ENCODE measurements at places on chromosomes 2 and 18.

DNA sequence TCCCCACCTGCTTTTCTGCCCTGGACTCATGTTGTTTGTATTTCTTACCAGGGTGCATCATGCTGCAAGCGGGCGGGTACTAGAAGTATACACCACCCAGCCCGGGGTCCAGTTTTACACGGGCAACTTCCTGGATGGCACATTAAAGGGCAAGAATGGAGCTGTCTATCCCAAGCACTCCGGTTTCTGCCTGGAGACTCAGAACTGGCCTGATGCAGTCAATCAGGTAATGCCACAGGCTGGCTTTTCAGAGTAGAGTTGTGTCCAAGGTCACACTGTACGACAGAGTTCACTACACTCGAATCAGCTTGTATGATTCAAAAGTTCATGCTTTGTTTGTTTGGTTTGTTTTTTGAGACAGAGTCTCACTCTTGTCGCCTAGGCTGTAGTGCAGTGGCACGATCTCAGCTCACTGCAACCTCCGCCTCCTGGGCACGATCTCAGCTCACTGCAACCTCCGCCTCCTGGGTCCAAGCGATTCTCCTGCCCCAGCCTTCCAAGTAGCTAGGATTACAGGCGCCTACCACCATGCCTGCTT, 19.4 kb downstream of the SRSF7 start:
- no peak for DNase-seq

DNA sequence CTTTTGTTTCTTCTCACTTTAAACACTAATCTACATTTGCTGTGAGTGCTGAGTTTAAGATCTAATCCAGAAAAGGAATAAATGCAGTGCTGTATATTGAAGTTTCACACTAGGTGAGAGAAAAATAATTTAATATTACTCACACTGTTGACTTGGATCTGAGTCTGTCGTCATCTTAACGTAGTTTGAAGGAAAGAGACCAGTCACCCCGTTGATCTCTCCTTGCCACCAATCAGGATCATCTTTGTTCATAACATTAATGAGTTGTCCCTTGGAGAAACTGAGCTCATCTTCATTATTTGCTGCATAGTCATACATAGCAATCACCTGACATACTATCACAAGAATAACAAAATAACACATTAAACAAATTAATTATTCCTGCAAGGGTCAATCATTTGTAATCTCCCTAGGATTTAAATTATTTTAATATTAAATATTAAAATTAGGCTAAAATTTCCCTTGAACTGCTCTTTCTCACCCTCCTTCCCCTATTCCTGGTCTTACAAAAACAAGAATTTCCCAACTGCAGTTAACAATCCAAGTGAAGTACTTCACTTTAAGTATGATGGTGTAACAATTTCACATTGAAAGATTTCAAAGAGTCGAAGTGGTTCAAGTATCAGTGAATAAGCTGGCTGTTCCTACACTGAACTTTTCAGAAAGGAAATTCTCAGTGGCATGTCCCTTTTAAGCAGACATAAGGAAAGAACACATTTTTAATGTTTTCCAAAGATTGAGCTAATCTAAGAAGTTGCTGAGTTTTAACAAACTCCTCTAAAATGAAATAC, 71.3 kb downstream of the FAM228A start:
- peak; percentile 22 for DNase-seq

GRCh38 chr2:33277002-33277426, 199.4 kb upstream of the RASGRP3 start:
- no peak for DNase-seq

DNA sequence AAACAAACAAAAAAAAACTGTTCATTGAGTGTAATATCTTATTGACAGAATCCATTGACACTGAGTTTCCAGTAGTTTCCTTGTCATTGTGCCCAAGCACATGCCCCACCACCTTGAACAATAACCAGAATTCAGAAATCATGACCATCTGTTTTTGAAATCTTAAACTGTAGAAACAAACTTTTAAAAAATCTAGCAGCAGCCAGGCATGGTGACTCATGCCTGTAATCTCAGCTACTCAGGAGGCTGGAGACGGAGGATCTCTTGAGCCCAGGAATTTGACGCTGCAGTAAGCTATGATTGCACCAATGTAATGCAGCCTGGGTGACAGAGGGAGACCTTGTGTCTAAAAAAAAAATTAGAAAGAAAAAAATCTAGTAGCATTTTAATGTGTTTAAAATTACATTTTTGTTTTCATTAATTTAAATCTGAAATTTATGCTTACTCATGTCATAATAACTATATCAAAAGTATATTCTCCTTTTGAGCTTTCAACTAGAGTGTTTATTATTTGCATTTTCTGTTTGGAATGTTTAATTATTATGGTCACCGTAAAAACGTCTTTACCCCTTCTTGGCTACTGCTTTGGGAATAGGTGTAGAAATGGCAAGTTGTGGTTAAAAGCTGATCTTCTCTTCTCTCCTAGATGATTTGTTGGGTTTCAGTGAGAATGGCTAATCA, 25.2 kb upstream of the STON1 start:
- DNase-seq = peak; percentile 79

DNA sequence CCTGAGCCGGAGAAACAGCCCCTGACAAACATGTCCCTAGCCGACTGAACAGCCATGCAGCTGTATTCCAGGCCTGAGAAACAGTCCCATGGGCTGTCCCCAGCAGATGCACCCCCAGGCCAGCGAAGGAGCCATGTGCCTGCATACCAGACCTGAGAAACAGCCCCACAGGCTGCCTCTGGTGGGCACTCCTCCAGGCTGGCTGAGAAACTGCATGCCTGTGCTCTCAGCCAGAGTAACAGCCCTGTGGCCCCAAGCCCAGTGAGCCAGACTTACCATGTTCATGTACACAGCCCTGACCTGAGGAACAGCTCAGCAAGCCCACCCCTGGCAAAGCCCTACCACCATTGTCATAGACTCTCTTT, 24.8 kb downstream of the BOLL start:
- DNase-seq = no peak

GRCh38 chr18:26956863-26957262, 91.4 kb upstream of the AQP4 start:
- no peak for DNase-seq

DNA sequence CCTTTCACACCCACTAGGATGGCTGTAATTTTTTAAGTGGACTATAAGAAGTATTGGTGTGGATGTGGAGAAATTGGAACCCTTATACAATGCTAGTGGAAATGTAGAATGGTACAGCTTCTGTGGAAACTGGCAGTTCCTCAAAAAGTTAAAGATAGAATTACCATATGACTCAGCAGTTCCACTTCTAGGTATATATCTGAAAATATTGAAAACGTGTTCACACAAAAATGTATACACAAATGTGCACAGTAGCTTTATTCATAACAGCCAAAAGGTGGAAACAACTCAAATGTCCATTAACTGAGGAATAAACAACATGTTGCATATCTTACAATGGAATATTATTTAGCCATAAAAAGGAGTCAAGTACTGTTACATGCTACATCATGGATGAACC, 17.7 kb downstream of the TANK start:
- no peak for DNase-seq

GRCh38 chr2:71130905-71131244, 441 bp downstream of the MPHOSPH10 start:
- DNase-seq = peak; percentile 11

DNA sequence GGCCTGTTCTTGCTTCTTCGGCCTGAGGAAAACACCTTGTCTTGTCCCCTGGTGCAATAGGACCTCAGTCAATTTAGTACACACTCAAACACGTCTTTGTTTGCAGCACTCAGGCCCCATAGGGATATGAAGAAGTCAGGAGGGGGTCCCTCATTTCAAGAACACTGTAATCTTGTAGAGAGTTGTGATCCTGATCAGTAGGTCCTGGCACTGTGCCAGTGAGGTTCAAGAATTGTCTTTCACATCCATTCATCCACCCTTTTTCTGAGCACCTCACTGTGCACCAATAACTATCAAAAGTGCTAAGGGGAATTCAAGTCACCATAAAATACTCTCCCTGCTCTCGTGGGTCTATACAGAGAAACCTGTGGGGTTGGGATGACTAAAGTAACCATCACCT, 131.4 kb upstream of the LHCGR start:
- no peak for DNase-seq

DNA sequence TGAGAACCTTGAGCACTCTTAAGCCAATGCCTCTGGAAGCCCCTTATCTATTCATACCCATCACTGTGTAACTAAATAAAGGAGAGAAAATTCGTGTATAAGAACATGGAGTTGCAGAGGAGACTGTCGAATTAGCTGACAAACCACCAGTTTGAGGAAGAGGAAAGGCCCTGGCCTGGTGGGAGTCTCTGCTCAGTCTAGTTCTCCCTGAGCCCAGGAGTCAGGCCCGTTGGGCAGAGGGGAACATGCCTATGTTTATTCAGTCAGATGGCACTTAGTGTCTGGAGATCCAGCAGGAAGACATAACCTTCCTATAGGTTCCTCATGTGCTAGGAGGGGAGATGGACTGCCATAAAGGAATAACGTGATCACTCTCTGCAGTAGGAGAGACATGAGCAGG, 60.3 kb downstream of the MGAT5 start:
- no peak for DNase-seq

DNA sequence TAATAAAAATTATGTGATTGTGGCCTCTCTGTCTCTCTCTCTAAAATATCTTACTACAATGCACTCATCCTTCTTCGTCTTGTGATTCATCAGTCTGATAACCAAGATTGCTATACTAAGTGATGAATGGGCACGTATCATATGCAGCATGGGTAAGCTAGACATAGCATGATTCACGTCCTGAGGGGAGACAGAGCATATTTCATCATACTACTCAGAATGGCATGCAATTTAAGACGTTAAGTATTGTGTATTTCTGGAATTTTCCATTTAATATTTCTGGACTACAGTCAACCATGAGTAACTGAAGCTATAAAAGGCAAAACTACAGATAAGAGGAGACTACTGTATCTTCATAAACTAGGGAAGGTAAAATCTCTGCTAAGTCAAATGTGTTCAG, 97.0 kb upstream of the CD226 start:
- peak; percentile 99 for DNase-seq

DNA sequence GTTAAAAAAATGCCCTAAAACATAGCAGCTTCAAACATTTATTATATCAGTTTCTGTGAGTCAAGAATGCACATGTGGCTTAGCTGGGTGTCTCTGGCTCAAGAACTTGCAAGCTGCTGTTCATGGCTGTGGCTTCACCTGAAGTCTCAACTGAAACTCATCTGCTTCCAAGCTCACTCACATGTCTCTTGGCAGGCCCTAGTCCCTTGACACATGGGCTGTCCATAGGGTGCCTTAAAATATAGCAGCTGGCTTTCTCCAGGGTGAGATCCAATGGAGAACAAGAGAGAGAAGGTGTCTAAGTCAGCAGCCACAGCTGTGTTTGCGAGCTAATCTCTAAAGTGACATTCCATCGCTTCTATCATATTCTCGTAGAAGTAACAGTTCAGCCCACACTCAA, 152.8 kb downstream of the DSEL start:
- no peak for DNase-seq

GRCh38 chr2:157691131-157691530, 62.5 kb upstream of the ACVR1C start:
- DNase-seq = no peak

DNA sequence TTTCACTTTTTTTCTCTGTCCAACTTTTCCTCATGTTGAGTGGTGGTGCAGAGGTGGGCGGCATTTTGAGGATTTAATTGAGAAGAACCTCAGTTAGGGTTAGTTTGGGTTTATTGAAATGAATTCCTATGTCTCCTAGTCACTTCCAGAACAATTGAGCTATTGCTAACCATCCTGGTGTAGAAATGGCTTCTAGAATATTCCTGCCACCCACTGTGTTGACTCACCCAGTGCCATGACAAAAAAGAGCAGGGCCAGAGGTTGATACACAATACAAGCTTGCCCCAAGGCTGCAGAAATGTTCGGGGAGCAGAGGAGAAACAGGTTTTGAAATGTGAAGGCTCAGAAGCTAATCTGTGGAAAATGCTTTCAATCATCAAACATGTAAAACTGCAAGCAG, 167.1 kb upstream of the TRIB2 start:
- peak; percentile 45 for DNase-seq

DNA sequence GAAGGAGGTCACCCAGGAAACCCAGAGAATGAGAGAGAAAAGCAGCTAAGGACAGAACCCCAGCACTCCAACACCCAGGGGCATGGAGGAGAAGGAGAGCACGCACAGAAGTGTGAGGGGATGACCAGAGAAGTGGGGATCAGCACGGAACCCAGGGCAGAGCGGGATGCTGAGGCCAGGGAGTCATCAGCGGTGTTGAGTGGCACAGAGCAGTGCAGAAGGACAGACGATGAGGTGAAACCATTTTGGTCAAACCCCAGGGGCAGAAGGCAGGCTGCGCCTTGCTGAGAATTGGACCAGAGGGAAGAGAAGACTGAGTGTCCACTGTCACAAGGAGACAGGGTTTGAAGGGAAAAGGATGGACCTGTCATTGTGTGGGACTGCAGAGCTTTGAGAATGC, 23.4 kb upstream of the ASB18 start:
- no peak for DNase-seq

GRCh38 chr18:3354506-3354905, 92.6 kb downstream of the MYL12B start:
- no peak for DNase-seq

DNA sequence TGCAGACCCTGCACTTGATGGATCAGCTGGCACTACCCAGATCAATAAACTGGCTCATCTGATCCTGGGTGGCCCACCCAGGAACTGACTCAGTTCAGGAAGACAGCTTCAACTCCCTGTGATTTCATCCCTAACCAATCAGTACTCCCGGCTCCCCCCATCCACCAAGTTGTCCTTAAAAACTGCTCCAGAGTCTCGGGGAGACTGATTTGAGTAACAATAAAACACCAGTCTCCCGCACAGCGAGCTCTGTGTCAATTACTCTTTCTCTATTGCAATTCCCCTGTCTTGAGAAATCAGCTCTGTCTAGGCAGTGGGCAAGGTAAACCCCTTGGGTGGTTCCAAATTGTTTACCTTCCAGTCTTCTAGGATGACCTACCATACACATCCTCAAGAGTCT, 263.3 kb upstream of the STON1 start:
- no peak for DNase-seq

DNA sequence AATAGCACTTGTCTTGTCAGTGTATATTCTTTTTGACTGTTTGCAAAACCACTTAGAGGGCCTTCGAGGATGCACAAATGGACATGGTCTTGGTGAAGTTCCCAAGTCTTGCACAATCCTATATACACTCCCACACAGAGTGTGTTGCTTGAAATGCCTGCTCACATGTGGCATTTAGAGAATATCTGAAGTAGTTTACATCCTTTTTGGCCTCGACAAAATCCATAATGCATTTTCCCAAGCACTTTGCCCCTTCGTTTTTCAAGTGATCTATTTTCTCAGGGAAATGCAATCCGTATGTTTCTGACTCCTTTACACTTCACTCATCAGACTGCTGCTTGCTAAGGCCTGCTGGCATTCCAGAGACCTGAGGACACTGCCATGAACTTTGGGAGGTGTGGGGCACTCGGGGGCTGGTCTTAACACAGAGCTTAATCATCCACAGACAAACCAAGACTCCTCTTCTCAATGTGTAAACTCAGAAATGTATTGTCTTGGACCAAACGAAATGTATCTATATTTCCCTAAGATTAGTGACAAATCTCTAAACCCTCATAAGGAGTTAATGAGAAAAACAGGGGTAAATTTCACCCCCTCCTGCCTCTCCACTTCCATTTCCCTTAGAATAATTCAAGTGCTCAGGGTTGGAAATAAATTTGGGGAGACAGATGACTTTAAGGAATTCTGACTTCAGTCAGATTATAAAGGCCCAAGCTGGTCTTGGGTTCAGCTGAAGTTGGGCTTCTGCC, 219.3 kb upstream of the APCDD1 start:
- DNase-seq = peak; percentile 80

- no peak for DNase-seq
These were observed 492.1 kb upstream of the CNTNAP5 start for GRCh38 chr2:123532994-123533393.

All from fibroblast of skin of right biceps (primary cell).